ENCODE measurements at places on chromosomes 4 and X.

GRCh38 chr4:106329041-106329618 lies 12.8 kb downstream of the AIMP1 start:
- DNase-seq = no peak

DNA sequence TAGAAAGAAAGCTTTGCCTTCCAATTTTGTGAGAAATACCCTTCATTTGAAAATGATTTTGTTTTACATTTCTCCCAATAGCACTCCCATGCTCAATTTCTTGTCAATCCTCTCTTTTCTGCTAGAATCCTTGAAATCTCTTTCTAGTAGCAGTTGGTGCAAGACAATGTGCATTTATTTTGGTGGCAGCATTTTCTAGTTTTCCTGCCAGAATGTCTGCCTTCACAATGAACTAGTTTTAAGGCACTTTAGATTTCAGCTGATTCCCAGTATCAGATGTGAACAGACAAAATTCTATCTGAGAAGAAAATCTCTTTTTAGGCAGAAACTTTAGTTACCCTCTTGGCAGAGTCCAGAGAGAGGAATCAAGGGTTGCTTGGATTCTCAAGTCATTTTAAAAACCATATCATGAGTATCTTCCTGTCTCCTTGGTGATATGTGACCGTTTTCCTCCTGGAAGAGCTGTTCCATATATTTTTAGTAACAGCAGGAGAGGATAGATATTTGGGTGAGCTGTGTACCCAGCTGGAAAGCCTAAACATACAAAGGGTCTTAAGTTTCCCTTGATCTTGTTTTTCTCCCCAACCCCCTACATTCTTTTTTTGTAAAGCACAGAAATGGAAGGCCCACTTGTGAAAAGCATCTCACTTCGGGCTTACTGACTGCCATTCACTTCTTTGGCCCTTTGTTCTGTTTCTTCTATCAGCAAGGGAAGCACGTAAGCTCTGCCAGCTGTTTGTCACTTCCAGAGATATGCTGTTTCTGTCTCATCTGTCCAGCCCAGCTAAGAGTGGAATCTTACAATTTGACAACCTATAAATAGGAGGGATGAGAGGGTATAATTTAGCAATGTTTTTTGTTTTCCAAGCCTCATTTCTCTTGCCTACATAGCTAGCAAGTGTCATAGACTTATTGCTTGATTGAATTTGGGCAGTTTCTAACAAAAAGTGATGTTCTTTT lies 38.7 kb downstream of the TSPAN7 start:
- DNase-seq = no peak

GRCh38 chr4:123516576-123516975 lies 120.0 kb downstream of the SPRY1 start:
- no peak for DNase-seq

- DNase-seq = no peak
Observed at GRCh38 chr4:64857198-64857597, 447.9 kb upstream of the TECRL start.
